ENCODE measurements at places on chromosomes 4 and X.

DNA sequence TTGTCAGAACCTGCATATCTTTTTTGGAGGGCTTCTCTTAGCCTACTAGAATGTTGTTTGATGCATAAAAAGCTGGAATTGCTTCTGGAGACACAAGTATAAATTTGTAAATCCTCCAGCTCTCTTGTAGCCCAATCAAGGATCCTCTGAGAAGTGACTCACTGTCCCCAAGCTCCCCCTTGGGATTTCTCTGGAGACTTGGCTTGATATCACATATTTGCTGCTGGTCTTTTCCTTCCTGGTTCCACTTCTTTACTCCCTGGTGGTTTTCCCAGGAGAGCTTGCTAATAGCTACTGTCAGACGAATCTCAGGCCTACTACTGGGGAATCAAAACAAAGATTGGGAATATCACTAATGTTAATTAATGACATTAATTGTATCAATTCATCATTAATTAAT is 173.1 kb downstream of the STK32B start:
- DNase-seq: no peak

- no peak for DNase-seq
These were observed 100.9 kb downstream of the LCORL start for GRCh38 chr4:17920681-17921080.

GRCh38 chr4:147085781-147086180 is 140.1 kb upstream of the TTC29 start:
- DNase-seq: no peak

DNA sequence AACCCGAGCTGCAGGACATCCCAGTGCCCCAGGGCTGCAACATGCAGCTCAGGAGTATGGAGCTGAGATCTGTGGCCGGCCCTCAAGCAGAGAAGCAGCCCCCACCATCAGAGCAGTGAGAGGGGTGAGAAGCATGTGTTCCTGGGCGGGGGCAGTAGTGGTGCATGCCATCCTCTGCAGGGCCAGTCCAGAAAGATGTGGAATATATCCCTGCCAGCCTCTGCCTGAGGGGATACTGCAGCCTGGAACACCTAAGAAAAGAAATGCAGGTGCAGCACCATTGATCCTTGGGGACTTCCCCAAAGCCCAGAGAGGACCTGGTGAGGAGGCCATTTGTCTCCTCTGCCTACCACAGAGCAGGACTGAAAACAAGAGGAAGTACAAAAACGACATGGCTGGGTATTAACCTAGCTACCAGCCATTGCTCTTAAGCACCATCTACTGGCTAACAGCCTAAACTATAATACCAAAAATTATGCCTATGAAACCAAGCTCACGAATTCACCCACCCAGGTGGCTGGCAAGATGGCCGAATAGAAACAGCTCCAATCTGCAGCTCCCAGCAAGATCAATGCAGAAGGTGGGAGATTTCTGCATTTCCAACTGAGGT is 158.8 kb downstream of the ADGRA3 start:
- no peak for DNase-seq

GRCh38 chr4:147755561-147756295 is 23.8 kb downstream of the ARHGAP10 start:
- DNase-seq: no peak
